HTR-8/SVneo (cell line): ENCODE measurements at places on chromosomes 3 and 15.

GRCh38 chr3:170631755-170632488, 46.0 kb upstream of the SLC7A14 start:
- no peak for DNase-seq

DNA sequence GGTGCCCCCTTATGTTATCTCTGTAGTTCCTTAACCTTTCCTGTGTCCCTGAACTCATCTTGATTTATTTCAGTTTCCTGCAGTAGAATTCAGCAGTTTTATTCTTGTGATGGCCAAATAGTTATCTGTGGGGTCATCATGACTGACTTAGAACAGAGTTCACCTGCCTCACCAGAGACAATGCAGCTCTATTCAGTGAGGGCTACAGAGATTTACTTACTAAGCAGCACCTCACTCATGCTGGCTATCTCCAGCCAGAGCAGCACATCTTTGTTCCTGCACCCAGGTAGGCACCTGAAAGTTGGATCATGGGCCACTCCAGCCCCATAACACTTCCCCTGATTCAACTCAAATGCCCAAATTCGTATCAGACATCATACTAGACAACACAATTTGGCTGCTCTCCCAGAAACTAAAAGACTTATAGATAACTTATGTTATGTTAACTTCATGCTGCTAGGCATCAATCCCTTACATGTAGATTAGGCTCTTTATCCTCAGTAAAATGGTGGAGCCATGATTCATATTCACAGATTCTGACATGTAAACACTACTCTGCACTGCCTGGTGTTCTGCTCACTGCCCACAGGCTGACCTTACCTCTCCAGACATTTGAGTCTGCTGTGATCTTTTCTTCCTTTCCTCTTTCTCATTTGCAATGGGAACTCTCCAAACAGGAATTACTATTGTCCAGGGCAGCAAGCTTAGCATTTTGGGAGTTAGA, 9.3 kb upstream of the GOLGB1 start:
- no peak for DNase-seq

- DNase-seq, result peak; percentile 10
These were observed 146.6 kb downstream of the SERPINI1 start for GRCh38 chr3:167882057-167882667.

- no peak for DNase-seq
These were observed 177.7 kb downstream of the ALDH1A2 start for GRCh38 chr15:57887825-57888224.
